Kasumi-1 (cell line): ENCODE measurements at places on chromosomes 3 and 15.
A peak's percentile ranks its signal among the peaks of the same experiment; 100 is the strongest.

DNA sequence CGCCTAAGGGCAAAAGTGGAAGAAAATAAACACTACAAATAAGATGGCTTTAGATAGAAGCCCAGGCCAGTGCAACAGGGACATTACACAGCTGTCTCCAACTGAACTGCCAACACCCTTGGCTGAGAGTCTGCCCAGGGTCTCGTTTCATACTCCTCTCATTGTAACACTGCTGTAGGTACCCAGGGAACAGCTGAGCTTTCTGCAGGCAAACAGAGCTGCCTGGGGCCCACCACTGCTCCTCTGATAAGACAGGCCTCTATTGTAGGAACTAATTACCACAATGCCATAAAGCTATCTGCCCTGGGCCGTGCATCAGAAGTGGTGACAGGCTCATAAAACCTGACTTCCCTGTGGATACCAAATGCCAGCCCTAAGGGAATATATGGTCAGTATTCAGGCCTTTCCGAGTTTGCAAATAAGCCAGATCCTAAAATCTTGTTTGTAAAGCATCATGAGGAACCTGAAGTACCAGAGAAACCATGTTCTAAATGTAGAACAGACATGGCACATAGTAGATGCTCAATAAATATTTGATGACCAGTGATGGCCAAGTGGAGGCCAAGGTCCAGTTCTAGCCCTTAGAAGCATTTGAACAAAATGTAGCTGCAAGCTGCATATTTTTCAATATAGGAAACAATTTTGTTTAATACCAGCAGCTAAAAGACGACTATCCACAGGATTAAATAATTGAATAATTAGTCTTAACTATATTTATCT lies 84.3 kb upstream of the NEO1 start:
- DNase-seq, result no peak

DNA sequence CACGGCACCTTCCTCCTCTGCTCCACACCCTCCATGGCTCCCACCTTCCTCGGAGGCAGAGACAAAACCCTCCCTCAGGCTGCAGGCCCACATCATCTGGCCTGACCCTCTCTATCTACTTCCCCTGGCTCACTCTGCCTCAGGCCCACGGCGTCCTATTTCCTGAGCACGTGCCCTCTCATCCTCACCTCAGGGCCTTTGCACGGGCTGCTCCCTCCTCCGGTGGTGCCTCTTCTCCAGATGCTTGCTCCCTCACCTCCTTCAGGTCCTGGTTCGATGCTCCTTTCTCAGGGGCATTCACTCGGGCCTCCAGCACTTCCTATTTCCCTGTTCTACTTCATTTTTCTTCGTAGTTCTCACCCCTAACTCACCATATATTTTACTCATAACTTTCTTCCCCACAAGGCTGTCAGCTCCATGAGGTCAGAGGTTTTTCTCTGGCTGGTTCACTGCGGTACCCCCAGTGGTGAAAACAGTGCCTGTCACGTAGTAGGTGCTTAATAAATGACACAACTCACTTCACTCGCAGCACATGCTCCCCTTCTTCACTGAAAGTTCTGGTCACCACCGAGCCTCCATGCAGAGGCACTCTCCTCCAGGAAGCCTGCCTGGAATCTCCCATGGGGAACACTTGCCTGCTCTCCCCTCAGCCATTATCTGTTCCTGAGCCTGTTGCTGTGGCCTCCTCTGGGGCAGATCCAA lies 130.7 kb downstream of the WNT7A start:
- no peak for DNase-seq

GRCh38 chr3:127063916-127064315 lies 81.0 kb downstream of the PLXNA1 start:
- DNase-seq, result no peak

DNA sequence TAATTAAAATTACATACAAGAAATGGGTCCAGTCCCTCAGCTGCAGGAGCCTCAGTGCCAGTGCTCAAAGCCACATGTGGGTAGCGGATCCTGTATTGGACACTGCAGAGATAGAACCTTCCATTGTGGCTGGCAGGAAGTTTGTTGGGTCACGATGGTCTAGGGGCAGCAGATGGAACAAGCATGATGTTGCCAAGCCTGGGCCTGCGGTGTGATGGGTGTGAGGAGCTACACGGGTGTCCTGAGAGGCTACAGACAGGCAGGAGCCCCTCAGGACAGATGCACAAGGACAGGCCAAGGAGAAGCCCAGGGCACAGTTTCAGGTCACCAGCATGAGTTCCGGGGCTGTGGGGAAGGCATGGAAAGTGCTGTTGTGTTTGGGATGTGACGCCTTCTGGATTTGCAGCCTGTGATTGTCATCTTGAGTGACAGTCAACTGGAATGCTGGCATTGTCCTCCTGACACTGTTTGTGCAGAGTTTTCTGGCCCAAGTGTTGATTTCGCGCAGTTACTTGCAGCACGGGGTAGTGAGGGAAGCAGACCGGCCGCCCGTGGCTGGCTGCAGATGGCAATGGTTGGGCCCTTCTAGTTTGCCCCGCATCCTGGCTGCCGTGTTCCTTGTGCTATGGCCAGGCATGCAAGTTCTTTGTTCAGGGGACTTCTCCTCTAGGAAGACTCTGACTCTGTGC lies 177.1 kb downstream of the NSMCE3 start:
- DNase-seq, result no peak

DNA sequence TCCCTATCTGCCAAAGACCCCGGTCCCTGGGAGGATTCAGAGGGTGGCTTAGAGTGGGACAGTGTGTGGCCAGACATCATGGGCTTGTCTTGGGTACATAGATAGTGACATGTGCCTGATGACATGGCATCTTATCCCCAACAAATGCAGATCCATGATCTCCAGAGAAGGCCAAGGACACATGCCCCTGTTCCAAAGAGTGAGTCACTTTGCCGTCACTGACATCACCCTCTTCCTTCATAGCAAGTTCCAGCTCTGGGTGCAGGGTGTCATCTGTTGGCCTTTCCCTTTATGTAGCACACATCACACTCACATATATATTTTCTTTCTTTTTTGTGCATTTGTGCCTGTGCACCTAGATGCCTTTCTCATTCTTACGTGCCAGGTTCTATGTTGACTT lies 350.5 kb downstream of the LRTM1 start:
- DNase-seq, result no peak

DNA sequence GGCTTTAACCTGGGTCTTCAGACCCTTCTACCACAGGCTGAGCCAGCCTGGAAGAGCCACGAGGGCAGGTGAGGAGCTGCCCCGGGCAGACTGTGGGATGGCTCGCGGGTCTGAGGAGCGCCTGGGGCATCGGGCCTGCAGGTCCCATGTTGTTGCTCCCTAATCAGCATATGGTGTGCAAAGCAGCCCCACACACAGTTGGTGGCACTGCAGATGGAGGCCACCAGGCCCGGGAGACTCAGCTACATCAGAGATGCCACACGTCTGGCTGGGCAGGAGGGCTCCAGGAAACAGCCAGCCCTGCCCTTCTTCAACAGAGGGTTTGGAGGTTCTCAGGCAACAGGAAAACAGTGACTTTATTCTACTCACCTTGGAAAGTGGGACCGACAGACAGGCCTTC lies 63.9 kb downstream of the XXYLT1 start:
- no peak for DNase-seq

- DNase-seq, result no peak
Observed at GRCh38 chr15:51706926-51707608, 25.8 kb downstream of the SCG3 start.

GRCh38 chr3:39124876-39125840 lies 17.7 kb downstream of the TTC21A start:
- no peak for DNase-seq

DNA sequence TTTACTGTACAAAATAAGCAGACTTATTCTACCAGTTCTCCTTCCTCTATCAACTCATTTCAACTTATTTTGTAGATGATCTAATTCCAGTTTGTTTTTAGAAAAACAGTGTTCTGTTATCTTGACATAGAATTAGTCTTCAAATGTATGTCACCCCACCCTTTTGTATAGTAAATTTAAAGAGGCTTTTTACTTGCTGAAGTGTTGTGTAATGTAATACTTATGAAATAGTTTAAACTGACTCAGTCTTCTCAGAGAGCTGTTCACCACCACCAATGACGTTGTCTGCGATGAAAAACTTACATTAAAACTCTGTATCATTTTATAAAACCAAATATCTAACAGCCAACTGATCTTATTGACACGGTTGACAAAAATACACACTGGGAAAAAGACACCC lies 82.9 kb downstream of the RAP2B start:
- no peak for DNase-seq

GRCh38 chr3:116432795-116433194 lies 12.5 kb downstream of the LSAMP start:
- no peak for DNase-seq

GRCh38 chr3:112476346-112476745 lies 22.9 kb downstream of the BTLA start:
- DNase-seq, result no peak

DNA sequence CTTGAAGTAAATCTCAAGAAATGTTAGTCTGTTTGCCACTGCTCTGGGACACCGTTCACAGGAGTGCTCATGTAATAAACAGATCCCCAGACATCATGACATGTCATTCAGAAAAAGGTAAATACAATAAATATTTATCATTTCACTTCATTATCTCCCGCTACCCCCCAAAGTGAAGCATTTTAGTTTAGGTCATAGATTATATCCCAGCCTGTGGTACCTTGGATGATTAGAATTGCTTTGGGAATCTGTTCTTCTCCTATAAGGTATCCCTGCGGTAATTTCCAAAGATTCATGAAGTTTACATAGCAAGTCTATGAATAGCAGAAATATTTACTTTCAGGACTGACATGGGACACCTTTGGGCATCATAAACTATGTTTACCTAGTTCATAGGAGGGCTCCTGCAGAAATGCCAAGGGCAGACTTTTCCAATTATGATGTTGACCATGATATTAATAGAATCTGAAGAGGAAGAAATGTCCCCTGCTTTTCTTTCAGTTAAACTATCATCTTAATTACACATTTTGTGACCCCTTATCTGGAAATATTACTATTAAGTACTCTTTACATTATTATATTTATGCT lies 268.0 kb downstream of the NAALADL2 start:
- DNase-seq, result no peak

DNA sequence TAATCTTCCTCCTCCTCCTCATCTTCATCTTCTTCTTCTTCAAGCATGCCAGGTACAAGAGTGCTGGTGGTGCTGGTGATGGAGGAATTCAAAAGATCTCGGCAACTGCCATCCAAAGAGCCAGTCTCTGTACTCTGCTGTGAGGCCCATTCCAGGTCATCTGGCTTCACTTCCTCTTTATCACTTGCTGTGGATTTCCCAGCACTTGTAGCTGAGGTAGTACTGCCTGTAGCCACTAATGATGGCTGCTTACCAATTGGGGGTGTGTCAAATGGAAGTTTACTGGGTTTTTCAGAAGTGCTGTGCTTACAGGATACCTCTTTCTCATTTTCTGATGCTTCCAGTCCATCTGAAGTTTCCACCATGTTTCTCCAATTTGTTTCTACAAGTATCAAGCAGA lies 28.8 kb upstream of the SHC4 start:
- DNase-seq, result peak; percentile 79

- no peak for DNase-seq
Observed at GRCh38 chr3:81544385-81544784, 217.1 kb downstream of the GBE1 start.

- no peak for DNase-seq
Observed at GRCh38 chr15:39850436-39850835, 67.8 kb upstream of the FSIP1 start.

DNA sequence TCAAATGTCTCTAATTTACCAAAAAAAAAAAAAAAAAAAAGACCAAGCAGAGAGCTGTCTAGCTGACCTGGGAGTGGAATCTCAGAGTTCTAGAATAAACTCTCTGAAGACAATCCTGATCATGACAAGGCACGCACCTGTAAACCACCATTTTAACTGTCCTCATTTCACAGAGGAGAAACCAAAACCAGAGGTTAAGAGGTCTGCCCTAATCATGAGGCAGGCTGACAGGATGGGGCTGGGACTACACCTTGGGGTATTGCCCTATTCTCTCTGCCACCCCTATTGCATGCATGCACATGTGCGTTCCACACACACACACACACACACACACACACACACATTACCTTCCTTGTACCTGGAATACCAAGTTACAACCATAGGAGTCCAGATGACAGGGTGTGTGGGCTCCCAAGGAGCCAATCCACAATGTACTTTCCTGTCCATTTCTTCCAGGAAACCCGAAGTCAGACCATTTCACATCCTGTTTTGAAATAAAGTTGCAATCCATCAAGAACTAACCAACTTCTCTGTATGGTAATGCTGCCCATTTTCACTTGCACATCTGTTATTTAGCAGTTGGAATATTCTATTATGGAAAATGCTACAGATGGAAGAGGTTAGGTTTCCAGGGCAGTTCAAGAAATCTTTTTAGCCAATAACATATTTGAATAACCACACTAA lies 34.6 kb downstream of the HSPBAP1 start:
- no peak for DNase-seq

DNA sequence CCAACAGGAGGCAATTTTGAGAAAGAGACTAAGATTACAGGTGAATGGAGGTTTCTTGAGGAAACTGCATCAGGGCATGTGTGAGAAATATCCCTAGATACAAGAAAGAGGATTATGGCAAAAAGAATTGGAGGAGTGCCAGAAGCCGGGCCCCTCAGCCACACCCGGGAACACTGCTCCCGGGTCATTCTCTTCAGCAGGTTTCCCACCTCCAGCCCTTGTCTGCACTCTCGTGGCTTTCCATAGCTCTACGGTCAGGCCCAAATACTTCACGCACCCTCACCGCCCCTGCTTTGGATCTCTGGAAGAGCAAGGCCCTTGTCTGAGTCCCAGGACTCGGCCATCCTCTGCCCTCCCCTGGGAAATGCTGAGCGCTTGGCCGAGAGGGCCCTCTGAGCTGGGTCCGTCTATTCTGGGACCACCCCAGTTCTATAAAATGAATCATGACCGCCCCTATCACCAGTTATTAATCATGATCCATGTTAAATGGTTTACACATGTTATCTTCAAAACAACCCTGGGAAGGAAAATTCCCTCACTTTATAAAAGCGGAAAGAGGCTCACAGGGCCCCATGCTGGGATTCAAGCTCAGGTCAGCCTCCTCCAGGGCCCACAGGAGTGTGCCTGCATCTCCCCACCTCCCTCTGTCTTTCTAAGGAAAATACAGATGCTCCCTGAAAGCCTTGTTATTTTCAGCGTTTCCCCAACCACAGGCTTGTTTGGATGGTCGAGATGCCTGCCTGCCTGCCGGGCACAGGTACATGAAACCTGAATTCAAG lies 38.8 kb upstream of the SPTBN5 start:
- no peak for DNase-seq
